ENCODE measurements at places on chromosomes 5 and 9.

DNA sequence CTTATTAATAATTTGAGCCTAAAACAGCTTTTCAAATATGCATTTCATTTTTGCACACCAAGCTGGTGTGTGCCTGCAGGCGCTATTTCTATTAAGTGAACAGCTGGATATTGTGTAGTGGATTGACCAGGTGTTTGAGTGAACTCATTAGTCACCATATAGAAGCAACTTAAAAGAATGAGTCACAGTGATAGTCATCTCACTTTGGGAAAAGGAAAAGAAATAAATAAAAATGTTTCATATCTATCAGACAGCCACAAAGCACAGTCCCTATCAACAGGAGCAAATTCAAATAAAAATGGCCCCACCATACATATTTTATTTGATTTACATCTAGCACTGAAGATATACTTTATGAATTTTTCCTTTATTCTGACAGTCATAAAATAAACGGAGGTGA lies 456.5 kb upstream of the CDH9 start:
- DNase-seq: no peak

DNA sequence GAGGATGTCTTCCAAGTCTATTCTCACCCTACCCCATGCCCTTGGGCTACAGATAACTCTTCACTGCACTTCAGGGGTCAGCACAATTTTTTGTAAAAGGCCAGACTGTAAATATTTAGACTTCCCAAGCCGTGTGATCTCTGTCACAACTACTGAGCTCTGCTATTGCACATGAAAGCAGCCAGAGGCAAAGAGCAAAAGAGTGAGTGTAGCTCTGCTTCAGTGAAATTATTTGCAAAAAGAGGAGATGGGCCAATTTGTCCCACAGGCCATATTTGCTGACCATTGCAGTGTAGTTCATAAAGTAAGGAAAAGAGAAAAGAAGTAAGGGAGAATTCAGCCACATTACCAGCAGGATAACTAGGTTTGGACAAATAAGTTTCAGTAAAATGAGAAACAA lies 7.0 kb upstream of the MOCS2 start:
- DNase-seq: no peak

- no peak for DNase-seq
Observed at GRCh38 chr5:6393596-6394194, 15.3 kb upstream of the MED10 start.

- DNase-seq: peak; percentile 23
Observed at GRCh38 chr9:129665389-129665775, at the start of gene PRRX2. Gene PRRX2, plus strand, starts transcription at chr9:129665647. Its CDS starts 221 bp downstream, at chr9:129665868.

GRCh38 chr5:172499287-172499686 lies 45.0 kb upstream of the SH3PXD2B start:
- no peak for DNase-seq

DNA sequence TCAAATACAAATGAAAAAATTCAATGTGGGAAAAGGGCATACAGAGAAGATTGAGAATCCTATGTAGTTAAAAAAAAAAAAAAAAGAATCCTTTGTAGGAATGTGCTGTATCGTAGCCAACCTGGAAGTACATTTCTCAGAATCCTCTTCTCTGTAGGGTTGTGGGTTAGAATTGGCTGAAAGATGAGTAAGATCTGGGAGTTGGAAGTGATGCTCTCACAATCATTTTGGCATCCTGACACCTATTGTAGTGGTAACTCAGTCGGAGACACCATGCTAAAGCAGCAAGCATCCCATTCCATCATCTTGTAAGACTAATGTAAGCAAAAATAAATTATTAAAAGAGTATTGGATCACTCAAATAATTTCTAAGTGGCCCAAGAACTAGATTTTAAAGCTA lies 30.6 kb downstream of the MRPL22 start:
- DNase-seq: no peak

- DNase-seq: no peak
Observed at GRCh38 chr5:133913413-133914155, 54.8 kb downstream of the C5orf15 start.

DNA sequence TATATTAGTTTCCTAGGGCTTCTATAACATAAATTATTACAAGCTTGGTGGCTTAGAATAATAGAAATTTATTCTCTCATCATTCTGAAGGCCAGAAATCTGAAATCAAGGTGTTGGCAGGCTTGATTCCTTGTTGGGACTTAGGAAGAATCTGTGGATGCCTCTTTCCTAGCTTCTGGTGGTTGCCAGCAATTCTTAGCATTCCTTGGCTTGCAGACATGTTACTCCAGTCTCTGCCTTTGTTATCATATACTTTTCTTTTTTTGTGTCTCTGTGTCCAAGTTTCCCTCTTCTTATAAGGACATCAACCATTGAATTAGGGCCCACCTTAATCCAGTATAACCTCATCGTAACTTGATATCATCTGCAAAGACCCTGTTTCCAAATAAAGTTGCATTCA lies 31.4 kb downstream of the CTNNA1 start:
- DNase-seq: no peak

- DNase-seq: no peak
Observed at GRCh38 chr5:103774721-103775120, 212.1 kb upstream of the NUDT12 start.

DNA sequence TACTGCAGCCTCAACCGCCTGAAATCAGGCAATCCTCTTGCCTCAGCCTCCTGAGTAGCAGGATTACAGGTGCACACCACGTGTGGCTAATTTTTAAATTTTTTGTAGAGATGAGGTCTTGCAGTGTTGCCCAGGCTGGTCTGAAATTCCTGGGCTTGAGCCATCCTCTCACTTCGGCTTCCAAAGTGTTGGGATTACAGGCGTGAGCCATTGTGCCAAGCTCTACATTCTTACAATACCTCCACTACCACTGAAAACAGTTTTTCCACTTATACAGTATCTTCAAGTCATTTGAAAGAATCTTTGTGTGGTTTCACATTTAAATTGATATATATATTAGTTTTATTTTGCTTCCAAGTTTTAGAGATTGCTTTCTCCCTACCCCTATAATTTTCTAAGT lies 42.6 kb downstream of the LARP1 start:
- no peak for DNase-seq

- no peak for DNase-seq
Observed at GRCh38 chr5:149134778-149135500, 6.4 kb upstream of the ABLIM3 start.

- DNase-seq: no peak
Observed at GRCh38 chr5:163580516-163580915, 75.1 kb downstream of the MAT2B start.

DNA sequence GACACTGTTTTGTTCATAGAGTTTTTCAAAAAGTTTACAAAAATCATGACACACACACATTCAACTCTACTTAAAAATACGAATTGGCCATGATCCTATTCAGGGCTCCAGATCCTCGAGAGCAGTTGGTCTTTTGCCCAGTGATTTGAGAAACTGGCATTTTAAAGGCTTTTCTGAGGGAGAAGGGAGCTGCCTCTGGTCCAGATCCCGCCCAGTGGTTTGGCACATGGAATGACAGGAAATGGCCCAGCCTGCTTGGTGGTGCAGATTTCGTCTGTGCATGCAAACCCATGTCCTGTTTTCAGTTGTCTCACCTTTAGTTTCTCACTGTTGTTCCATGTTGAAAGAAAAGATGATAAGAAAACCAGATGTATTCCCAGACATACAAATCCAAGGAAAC lies 3.6 kb downstream of the CAMK4 start:
- no peak for DNase-seq

GRCh38 chr9:109052416-109052815 lies 39.1 kb upstream of the CTNNAL1 start:
- DNase-seq: no peak

- DNase-seq: peak; percentile 7
Observed at GRCh38 chr5:130720355-130720754, 444.7 kb downstream of the HINT1 start.

- no peak for DNase-seq
Observed at GRCh38 chr9:112050544-112051475, 124.3 kb downstream of the SUSD1 start.

GRCh38 chr9:124126648-124127646 lies 115.4 kb downstream of the LHX2 start:
- peak; percentile 85 for DNase-seq

DNA sequence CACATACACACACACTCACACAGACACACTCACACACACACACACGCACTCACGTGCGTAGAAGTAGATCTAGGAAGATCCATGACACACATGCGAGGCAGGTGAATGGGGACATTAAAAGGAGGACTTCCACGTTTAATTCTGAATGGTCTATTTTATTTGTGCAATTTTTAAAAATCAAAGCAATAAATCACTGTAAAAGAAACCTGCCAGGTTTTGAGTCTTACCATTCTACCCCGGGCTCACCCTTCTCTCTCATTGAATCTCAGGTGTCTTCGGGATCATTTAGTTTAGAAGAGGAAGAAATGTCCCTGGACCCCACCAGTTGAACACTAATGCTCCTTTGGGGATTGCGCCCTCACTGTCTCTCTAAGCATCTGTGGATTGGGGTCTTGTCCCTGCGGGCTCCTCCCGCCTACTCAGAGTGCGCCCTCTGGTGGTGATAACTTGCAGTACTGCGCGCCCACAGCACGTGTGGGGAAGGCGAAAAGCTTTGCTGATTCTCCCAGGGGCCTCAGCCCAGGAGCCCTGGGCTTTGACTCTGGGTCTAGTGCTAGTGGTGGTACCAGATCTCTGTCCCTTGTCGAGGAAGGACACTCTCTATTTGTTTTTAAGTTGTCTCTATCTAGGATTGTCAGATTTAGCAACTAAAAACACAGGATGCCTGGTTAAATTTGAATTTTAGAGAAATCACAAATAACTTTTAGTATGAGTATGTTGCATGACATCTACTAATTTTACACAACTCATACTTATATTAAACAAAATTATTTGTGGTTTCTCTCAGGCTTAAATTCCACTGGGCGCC lies 34.8 kb downstream of the BOD1 start:
- peak; percentile 73 for DNase-seq

DNA sequence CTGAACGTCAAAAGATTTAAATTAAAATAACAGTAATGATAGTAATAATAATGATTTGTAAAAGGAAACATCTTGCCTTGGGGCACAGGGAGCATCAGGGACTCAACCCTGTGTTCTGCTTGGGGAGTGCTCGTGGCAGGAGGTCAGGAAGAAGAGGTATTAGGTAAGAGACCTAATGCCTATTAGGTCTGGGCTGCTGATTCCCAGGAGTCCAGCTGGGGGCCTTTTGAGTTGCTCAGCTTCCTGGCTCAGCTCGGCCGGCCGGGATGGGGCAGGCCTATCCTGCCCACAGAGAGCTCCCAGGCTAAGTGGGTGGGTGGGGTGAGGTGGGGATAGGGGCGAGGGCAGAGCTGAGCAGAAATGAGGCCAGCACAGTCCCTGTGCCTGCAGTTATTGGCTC lies 17.5 kb downstream of the LMX1B start:
- no peak for DNase-seq

- no peak for DNase-seq
Observed at GRCh38 chr9:124940521-124940893, 376 bp downstream of the GOLGA1 start.

DNA sequence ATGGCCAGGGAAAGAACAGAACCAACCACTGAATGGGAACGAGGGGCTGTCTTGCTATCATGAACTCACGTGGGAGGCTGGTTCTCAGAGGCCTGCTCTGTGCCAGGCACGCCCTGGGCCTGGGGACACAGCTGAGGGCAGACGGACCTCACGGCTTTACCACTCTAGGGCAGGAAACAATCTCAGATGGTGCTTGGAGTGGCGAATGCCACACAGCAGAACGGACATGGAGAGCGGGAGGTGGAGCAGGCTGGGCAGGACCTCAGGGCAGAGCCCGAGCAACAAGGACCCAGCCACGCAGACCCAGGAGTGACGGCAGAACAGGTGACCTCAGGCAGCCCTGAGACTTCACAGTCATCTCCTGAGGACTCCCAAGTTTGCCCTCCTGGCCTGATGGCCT lies 8.7 kb downstream of the TOR1A start:
- DNase-seq: no peak

DNA sequence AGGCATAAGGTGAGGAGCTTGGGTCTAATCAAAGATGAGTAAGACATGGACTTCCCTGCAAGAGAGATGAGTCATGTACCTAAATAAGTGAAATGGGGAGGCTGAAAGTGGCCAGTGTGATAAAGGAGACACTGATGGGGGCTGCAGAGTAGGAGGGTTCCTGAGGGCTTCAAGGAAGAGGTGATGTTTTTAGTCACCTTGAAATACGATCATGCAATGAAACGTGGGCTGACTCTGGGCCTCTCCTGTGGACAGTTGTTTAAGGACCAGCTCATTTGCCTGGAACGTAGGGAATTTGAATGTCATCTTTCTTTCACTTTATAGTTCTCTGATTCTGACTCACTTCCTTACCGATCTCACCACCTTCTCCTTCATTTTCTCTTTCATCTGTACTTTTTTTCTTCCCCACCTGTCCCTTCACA lies 49.6 kb upstream of the CPLX2 start:
- no peak for DNase-seq

DNA sequence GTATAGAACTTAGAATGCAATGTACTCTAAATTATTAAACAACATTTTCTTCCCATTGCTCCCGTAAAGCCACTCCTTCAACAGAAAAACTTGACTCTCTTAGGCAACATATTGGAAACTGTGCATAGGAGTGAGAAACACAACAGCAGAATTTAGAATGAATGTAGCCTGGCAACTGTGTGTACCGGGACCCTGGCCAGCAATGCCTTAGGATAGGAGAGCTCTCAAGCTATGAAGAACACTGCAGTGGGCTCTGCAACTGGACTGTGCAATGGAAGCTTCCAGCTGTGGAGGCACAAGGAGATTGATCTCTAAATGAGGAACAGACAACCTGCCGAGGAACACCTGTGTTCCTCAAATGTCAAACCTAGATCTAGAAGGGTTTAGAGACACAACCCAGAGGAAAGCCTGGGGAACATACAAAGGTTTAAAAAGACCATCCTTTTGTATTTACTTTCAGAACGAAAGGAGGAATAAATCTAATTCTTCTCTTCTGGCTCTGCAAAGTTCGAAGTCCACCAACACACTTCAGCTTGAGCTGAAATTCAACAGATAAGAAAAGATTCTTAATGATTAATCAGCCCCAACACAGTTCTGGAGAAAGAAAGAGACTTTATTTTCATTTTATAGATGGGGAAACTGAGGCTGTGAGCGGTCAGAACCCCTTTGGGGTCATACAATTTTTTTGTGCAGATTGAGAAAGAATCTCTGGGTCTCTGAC lies 51.5 kb upstream of the ARL15 start:
- no peak for DNase-seq

DNA sequence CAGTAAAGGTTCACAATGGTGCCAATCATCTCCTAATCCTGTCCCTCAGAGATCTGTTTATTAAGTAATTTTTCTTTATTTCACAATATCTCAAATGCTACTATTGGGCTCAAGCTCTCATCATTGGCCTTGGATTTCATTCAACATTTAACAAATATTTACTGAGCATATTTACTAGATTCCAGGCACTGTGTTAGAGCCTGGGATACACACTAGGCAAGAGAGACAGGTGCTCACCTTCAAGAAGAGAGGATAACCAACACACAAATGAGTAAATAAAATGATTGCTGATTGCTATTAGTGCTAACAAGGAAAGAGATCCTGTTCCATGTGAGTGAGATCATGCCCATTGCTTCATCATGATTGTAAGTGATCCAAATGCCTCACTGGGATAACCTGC lies 27.4 kb downstream of the PPP2R2B start:
- DNase-seq: no peak

DNA sequence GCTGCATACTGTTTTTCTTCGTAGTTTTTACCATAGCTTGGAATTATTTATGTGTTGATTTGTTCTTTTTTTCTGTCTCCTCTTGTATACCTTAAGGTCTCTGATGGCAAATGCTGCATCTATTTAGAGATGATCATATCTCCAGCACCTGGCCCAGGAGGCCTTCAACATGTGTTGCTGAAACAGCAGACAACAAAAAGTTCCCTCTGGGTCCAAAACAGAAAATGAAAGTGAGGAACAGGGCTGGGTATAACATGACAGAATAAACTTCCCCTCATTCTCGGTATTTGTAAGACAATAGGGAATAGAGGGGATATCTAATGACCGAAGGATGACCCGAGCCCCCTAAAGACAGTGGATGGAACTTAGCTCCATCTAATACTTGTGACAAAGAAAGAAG lies 22.7 kb upstream of the PCSK1 start:
- DNase-seq: no peak

All from erythroblast (primary cell).